Spleen (tissue), 13 donors: ENCODE measurements at places on chromosomes 4 and X. TPM values are rescaled to one million over a fixed set of nuclear protein-coding genes. Genes with fewer than 3 reads are reported as not detected.

Gene GPRASP1
- total RNA-seq = 16.0 TPM

Gene SLC10A7
- total RNA-seq = 33.2 TPM

Gene WDFY3
- total RNA-seq = 116 TPM

Gene LINC00632
- 24.9 TPM for total RNA-seq

Gene DIPK2B
- 19.1 TPM for total RNA-seq

- DNase-seq = no peak
- H3K27ac ChIP-seq = no peak within 1 kb of the TSS
- peaks cover 35% of the 10 kb centered on the region for H3K27me3 ChIP-seq
- no peaks in the 10 kb centered on the region for H3K4me1 ChIP-seq
- no peak within 1 kb of the TSS for H3K4me3 ChIP-seq
Measured at GRCh38 chr4:55819634-55820033, at the start of gene EXOC1L. TSS of gene EXOC1L (plus strand) at chr4:55819790. CDS start at chr4:55820027, 237 bp downstream.

DNA sequence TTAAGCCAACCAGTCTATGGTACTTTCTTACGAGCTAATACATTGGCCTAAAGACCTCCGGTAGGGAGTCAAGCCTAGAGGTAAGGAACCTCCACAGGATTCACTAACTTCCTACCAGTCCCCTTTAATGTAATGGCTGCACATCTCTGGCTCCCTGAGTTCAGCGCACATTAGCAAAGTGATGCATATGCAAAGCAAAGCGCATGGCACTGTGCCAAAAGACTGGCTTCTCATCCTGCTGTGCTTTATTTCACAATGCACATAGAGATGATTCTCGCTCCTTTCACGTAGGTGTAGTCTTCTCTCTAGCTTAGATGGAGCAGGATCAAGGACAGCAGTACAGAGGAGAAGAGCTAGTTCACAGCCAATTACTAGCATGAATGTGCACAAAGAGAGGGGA is 14.6 kb upstream of the CLTRN start:
- no peak overlapping the region for H3K4me3 ChIP-seq
- H3K27ac ChIP-seq = no peak overlapping the region
- peaks cover 19% of the 10 kb centered on the region for H3K4me1 ChIP-seq
- no peaks in the 10 kb centered on the region for H3K27me3 ChIP-seq
- no peak for DNase-seq
- H3K36me3 ChIP-seq = peaks cover 18% of the 10 kb centered on the region

DNA sequence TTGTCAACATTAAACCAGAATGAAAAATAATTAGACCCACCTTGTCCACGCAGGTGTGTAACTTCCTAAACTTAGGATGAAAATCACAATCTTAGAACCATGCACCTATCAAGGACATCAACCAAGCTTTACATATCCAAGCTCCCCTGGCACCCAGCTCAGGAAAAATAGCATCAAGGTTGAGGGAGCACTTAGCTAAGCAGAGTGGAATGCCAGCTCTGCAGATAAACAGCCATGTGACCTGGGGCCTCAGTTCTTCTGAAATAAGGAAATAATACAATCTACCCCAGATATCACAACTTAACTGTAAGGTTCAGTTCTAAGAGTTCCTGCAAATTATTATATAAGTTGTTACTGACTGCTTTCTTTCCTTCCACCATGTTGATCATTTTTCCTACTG is 64.7 kb downstream of the DHX15 start:
- peaks cover 72% of the 10 kb centered on the region for H3K36me3 ChIP-seq
- no peak for DNase-seq
- no peaks in the 10 kb centered on the region for H3K27me3 ChIP-seq
- no peak overlapping the region for H3K4me3 ChIP-seq

DNA sequence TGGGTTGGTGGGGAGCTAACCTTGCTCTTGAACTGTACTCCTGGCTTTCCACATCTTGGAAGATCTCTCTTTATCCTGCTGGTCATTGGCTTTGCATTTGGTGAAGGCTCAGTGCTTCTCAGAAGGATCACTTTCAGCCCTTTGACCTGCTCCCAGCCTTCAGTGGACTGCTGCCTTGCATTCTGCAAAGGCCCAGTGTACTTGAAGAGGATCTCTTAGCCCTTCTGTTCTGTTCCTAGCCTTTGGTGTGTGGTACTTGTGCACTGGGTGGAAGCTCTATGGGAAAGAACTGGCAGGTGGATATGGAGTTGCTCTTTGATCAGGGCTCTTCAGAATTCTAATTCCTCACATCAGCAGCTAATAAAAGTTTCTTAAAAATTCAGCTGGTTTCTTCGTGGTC is 46.5 kb downstream of the FGF2 start:
- H3K4me1 ChIP-seq = no peaks in the 10 kb centered on the region
- H3K27me3 ChIP-seq = no peaks in the 10 kb centered on the region
- no peak for DNase-seq

GRCh38 chr4:111187108-111187507 is 564.2 kb upstream of the PITX2 start:
- no peak overlapping the region for H3K4me3 ChIP-seq
- no peaks in the 10 kb centered on the region for H3K36me3 ChIP-seq
- no peaks in the 10 kb centered on the region for H3K27me3 ChIP-seq
- DNase-seq = no peak

DNA sequence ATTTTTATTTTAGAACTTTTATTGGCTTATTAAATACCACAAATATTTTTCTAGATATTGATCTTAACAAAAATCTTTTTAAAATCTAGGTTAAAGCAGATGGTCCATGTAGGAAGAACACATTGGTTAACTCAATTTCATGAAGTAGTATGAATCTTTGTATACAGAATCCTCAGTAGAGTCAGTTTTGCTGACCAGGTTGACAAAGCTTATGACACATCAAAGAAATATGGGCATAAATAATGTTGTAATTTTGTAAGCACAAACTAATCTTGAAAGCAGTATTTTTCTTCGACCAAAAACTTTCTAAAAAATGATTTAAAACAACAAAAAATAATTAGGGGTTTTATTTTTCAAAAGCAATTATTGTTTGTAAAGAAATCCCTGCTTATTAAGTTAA is 479.3 kb upstream of the PCDH10 start:
- no peak overlapping the region for H3K4me3 ChIP-seq
- H3K36me3 ChIP-seq = no peaks in the 10 kb centered on the region
- no peak for DNase-seq
- no peaks in the 10 kb centered on the region for H3K4me1 ChIP-seq

- no peak overlapping the region for H3K27ac ChIP-seq
- H3K4me3 ChIP-seq = no peak overlapping the region
- H3K27me3 ChIP-seq = no peaks in the 10 kb centered on the region
- H3K4me1 ChIP-seq = peaks cover 6% of the 10 kb centered on the region
- H3K36me3 ChIP-seq = no peaks in the 10 kb centered on the region
- peak; percentile 65 for DNase-seq
Measured at GRCh38 chrX:48681539-48682183, 1.9 kb upstream of the WAS start.

GRCh38 chr4:189198624-189199023 is 742.0 kb upstream of the FRG1 start:
- no peak for DNase-seq
- H3K36me3 ChIP-seq = no peaks in the 10 kb centered on the region
- no peaks in the 10 kb centered on the region for H3K27me3 ChIP-seq
- no peak overlapping the region for H3K27ac ChIP-seq
- no peak overlapping the region for H3K4me3 ChIP-seq
